Activated CD8-positive, alpha-beta T cell treated with anti-CD3 and anti-CD28 coated beads for 36 hours (primary cell): ENCODE measurements at places on chromosomes 7 and 10. TPM values are rescaled to one million over a fixed set of nuclear protein-coding genes. Genes with fewer than 3 reads are reported as not detected.

DNA sequence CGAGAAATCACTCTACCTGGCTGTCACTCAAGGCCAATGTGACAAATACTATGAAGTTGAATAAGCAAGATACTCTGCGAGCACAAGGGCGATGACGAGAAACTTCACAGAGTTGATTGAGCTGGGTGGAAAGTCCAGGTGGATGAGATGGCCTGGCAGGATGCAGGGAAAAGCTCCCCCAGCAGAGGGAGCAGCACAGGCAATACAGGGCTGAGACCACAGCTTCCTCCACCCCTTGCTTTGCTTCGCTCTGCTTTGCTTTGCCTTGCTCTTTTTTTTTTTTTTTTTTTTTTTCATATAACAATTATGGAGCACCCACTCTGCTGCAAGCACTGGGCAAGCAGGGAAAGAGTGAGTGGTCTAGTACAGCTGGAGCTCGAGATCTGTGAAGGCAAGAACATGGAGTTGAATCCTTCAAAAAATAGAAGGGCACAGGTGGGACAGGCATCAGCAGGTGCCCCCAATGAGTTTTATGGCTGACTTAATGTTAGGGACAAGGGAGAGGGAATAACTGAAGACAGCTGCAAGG lies 88.3 kb downstream of the CABCOCO1 start:
- DNase-seq: peak; percentile 84

GRCh38 chr7:38310591-38311101 lies 37.2 kb upstream of the TARP start:
- DNase-seq: no peak

DNA sequence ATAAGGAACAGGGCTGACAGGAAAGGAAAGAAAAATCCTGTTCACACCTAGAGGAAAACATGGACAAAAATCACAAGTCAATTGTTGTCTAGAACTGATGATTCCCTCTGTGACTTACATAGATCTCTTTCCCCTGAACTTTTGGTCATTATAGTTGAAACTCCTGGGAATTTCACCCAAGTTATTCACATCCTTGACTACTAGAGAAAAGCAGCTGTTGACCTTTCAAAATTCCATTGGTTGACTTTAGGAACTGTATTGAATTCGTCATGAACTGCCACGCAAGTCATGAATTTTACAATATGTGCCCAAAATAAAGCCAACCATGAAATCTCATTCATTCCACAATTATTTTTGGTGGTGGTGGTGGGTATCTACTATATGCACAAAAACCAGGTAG lies 104.3 kb downstream of the UBE2H start:
- DNase-seq: no peak

DNA sequence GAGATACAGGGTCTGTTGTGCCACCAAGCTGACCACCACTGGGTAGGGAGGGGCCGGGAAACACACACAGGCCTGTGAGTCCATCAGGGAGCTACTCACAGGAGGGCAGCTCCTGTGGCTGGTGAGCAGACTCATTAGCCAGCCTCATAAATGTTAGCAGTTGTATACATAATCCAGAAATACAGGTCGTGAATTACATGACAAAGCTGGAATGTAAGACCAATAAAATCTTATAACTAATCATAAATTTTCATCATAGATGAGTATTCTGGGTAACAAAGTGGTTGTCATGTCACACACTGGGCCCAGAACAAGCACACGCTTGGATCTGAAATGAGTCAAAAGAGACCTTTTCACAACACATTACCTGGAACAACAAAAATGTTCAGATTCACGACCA lies 642.6 kb upstream of the AUTS2 start:
- DNase-seq: no peak

DNA sequence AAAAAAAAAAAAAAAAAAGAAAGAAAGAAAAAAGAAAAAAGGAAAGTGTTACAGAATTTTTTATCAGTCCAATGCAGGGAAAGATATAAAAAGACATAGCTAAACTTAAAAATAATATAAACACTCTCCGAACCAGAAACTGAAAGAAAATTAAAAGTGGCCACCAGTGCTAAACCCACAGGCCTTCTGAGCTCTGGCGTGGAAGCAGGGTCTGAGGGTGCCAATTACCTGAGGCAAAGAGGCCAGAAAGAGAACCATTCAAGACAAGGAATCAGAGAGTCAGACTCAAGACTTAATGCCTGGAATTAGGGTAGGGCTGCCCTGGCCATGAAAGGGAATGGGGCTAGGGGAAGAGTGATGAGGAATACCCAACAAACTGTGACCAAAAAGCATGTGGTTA lies 36.9 kb upstream of the STARD3NL start:
- no peak for DNase-seq

GRCh38 chr7:18939771-18940592 lies 177.5 kb downstream of the TWIST1 start:
- no peak for DNase-seq

GRCh38 chr10:58867683-58868082 lies 308.8 kb upstream of the PHYHIPL start:
- DNase-seq: no peak

- no peak for DNase-seq
Measured at GRCh38 chr7:1947586-1948217, 277.6 kb downstream of the ELFN1 start.

DNA sequence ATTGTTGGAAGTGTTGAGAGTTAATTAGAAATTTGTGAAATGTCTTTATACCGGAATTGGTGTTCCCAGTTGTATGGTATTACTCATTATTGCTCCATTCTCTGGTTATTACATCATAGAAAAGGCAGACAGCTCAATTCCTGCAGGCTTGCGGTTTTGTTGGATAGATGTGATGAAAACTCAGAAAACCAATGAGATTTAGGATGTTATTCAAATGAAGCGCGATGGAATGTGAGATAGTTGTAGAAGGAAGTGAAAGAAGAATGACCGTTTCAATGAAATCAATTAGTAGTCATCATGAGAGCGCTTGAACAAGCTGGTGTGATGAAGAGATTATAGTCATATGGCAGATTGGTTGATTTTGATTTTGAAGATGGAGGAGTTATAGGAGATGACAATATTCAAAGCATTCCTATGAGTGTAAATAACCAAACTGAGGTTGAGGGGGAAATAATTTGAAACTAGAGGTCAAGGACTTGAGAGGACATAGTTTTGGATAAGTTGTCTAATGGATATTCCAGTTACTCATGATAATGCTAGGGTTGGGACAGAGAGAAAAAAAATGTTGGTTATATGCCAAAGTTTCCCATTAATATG lies 991.5 kb downstream of the NRG3 start:
- DNase-seq: no peak

GRCh38 chr7:46654546-46655443 lies 733.7 kb upstream of the IGFBP3 start:
- DNase-seq: no peak

Gene OR13A1
- not detected for total RNA-seq

Gene MICALL2
- total RNA-seq: 4.2 TPM

Gene PRKAR2B
- 1.1 TPM for total RNA-seq

Gene TFPI2
- total RNA-seq: not detected

Gene TAS2R5
- total RNA-seq: 0.83 TPM
